ENCODE measurements at places on chromosomes 7 and 10.

- DNase-seq, result peak; percentile 77
Observed at GRCh38 chr10:110226543-110226925, 19.1 kb downstream of the MXI1 start.

DNA sequence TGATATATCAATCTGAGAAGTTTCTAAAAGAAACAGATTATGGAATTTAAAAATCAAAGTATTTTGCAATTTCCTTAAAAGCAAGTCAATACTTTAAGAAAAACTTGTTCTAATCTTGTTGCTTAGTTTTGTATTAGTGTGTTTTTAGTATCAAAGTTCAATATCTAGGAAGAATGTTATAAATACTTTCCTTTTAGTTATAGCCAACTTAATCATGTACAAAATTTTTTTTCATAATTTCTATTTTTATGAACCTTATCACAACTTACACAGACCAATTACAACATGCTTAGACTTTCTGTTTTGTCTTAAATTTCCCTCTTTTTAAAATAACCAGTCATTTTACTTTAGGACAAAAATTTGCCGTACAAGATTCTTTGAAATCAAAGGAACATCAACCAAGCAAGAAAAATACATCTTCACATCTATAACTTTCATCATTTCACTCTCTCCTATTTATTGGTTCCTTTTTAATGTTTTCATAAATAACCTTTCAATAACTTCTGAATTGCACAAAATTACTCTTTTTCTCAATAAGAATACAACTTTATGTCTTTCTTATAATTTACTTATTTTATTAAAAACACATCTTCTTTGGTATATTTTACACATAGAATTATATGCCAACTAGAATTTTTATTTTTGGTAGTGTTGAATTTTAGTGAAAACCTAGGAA, 308.2 kb upstream of the GLI3 start:
- no peak for DNase-seq

- no peak for DNase-seq
Observed at GRCh38 chr10:60778971-60779796, 906 bp downstream of the CDK1 start.

- DNase-seq, result no peak
Observed at GRCh38 chr7:54785261-54785660, 26.2 kb upstream of the SEC61G start.

GRCh38 chr7:101598422-101598985, 30.6 kb downstream of the MYL10 start:
- DNase-seq, result peak; percentile 16

GRCh38 chr10:113735913-113736312, 15.6 kb upstream of the PLEKHS1 start:
- DNase-seq, result no peak

DNA sequence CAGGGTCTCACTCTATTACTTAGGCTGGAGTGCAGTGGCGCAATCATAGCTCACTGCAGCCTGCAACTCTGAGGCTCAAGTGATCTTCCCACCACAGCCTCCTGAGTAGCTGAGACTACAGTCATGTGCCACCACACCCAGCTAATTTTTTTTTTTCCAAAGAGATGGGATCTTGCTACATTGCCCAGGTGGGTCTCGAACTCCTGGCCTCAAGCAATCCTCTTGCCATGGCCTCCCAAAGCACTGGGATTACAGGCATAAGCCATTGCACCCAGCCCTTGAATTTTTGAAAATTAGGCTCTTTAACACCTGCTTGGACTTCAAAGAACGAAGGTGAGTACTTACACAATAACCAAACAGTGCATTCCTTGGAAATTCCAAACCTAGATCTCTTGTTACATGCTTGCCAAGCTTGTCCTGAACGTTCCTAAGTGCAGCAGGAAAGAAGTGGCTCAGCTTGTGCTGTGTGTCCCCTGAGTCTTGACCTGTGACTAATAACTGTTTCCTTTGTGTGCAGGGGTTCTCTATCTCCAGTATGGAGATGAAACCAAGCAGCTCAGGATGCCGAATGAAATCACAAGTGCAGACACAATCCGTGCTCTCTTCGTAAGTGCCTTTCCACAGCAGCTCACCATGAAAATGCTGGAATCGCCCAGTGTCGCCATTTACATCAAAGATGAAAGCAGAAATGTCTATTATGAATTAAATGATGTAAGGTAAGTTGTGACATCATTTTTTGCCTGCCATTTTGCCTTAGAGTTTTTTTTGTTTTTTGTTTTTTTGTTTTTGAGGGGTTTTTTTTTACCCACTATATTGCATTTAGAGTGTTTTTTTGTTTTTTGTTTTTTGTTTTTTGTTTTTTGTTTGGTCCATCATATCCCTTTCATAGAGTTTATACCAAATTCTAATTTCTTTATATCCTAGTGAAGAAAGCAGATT, 223.8 kb downstream of the KIAA1217 start:
- DNase-seq, result no peak

DNA sequence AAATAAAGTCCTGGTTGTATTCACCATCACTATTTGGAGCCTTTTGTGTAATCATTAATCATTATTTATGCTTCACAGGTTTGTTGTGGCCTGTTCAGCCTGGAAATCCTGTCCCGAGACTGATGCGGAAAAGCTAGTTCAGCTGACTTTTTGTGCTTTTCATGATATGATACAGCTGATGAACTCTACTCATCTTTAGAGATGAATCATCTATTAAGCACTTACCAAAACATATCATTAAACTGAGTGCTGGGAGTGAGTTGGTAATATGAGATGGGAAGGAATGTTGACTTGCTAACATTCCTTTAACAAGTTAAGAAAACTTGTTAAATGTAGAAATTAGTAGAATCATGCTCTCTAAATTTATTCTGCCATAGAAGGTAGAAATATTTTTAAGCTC, 53.0 kb downstream of the CROT start:
- no peak for DNase-seq

GRCh38 chr10:132296666-132297443, 10.9 kb downstream of the STK32C start:
- DNase-seq, result no peak

DNA sequence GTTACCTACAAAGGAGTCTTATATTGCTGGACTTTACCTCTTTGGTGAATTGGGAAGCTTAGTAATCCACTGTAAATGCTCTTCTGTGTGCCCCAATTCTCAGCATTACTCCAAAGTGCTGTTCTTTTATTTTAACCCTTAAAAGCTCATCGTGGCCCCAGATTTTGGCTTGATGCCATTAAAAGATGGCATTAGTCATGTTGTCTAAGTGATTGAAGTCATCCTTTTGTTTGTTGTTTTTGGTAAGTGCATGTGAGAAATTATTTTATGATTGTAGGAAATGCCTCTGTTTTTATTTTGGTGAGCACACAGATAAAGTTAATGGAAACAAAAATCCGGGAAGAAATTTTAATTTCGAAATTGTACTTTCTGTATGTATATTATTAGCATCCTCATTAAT, 82.5 kb upstream of the GATA3 start:
- DNase-seq, result no peak

GRCh38 chr10:52563360-52563759, 209.2 kb downstream of the MBL2 start:
- DNase-seq, result no peak

DNA sequence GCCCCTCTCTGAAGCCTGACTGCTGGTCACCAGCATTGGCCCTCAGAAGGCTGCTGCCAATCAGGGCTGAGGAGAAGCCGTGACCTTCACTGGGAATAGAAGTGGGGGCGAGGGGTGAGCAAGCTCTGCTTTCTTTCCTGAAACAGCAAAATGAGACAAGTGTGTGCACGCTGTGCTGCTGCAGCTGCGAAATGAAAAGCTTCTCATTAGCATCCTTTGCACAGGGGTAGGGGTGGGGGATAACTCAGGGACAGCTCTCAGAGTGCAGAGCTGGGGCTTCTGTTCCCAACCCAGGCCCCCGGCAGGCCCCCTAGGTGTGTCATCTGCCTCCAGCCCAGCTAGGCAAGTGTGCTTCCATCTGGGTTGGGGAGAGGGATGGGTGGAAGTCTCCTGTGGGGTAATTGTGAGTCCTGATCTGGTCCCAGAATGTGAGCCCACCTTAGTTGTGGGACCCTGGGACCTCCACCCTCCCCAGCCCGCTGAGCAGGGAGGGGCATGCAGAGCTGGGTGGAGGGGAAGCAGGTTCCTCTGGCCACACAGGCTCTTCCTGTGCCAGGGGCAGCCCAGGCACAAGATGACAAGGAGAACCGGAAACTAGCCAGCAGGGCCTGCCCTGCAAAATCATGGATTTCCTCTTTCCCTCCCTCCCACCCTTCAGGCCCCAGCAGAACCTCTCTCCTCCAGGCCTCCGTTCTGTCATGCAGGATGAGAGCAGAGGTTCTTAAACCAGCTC, 22.2 kb downstream of the ZNF467 start:
- DNase-seq, result no peak

GRCh38 chr7:45177801-45178200, 20.2 kb downstream of the RAMP3 start:
- DNase-seq, result peak; percentile 25

DNA sequence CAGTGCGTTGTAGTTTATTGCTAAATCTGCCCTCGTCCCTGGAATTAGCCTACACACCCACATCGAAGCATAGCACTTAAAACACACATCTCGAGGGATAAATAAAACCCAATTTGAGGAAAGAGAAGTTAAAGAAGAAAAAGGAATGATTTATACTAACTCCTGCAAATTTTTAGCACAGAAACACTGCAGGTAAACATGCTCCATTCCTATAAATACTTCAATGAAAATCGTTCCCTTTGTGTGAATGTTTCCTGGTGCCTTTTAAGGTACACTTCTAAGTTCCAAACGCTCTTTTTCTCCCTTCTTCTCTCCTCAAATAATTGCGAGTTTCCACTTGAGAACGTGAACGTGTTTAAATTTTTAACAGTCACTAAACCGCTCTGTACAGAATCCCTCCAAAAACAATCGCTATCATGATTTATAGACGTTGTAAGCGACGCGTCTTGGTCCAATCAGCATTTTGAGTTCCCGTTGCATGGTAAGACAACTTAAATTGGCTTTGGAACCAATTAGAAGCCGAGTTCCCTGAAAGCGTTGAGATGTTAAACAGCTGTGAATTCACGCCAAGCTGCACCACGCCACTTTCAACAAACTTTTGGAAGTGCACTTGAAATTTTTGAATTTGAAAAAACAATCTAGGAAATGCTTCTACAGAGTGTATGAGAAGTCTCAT, 12.5 kb upstream of the EBLN1 start:
- peak; percentile 34 for DNase-seq

DNA sequence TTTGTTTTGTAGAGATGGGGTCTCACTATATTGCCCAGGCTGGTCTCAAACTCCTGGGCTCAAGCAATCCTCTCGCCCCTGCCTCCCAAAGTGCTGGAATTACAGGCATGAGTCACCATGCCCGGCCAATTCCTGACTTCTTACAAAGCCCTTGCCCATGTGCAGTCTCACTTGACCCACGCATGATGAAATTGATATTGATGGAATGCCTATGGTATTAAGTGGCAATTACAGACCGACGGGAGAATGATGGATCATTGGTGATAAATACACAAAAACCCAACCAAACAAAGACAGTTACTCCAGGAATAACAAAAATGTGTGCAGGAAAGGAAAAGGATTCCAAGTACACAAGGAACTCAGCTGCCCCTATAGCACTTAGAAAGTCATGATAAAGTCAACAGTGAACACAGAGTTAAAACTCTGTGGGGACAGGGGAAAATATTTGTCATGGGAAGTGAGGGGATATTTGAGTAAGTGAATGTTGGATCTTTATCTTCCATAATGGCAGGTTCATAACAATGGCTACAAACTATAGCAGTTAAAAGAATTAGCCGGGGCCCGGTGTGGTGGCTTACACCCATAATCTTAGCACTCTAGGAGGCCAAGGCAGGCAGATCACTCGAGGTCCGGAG, 21.6 kb downstream of the HIP1 start:
- no peak for DNase-seq

DNA sequence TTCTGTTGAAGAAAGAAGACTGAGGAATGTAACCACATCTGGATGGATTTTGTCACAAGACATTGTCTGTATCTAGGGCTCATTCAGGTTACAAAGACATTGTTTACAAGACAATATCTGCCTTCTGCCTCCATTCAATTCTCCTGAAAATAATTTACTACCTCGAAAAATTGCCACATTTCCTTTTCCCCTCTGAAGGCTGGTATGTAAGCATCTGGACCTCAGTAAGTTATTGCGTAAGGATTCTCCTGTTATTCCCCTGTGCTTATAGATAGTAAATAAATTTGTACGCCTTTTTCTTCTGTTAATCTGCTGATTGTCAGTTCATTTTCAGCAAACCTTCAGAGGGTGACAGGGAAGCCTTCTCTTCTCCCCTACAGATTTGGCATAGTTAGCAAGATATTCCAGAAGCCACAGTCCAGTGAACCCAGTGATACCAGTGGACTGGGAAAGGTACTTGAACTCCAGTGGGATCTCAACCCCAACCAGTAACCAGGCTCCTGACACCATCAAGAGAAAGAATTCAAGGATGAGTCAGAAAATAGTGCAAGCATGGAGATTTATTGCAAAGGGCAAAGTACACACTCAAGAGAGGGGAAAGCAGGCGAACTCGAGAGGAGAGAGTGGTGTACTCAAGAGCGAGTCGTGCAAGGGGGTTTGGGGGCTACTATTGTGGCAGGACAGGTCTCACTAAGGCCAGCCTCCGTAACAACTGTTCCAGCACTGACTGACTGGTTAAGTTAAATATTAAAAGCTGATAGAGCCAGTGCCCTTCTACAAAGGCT, 706.9 kb upstream of the GHITM start:
- DNase-seq, result no peak

DNA sequence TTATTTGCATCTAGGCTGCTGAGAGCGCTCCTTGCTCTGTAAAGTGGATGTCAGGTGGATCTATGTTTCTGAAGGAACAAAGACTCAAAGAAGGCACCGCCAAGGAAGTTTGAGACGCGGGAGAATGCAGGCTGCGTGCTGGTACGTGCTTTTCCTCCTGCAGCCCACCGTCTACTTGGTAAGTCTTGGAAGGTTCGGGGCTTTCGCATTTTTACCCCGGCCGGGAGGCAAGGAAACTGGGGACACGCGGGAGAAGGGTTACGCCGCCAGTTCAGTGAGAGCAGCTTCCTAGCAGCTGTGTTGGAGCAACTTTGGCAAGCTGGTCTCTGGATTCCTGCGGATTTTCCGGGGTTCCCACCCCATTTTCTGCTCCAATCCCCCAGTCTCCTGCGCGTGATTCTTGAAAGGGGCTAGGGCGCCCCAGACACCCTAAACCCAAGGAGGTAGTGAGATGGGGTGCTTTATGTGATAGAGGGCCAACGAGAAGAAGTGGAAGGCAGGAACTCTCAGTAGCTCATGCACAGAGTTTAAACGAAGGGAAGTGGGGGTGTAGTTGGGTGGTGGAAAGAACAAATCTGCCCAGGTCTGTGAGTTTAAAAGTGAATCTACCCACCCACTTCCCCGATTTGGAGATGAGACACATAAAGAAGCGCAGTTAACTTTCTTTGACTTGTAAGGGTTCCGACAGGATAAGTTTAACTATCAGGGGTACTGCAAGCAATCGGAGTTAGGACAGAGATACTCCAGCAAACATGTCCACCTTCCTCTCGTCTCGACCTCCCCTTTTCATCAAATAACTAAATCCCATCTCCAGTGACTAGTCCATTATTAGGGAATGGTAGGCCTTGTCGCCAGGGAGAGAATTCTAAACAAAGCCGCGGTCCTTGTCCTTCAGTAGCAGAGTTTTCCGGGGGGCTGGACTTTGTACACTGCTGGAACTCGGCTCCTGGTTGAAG, 2.5 kb downstream of the NXPH1 start:
- DNase-seq, result no peak

- peak; percentile 34 for DNase-seq
Observed at GRCh38 chr7:82345886-82346285, 97.7 kb downstream of the CACNA2D1 start.

- no peak for DNase-seq
Observed at GRCh38 chr7:84183741-84184140, 10.8 kb downstream of the SEMA3A start.

- DNase-seq, result no peak
Observed at GRCh38 chr7:107327986-107328569, 141.8 kb upstream of the GPR22 start.

Data from D341Med (cell line).